ENCODE measurements at places on chromosomes 13 and 19.
A peak's percentile ranks its signal among the peaks of the same experiment; 100 is the strongest.

GRCh38 chr13:52835071-52835839, 13.2 kb downstream of the PCDH8 start:
- no peak for DNase-seq

GRCh38 chr19:55379174-55379573, 2.5 kb downstream of the TMEM190 start:
- no peak for DNase-seq

DNA sequence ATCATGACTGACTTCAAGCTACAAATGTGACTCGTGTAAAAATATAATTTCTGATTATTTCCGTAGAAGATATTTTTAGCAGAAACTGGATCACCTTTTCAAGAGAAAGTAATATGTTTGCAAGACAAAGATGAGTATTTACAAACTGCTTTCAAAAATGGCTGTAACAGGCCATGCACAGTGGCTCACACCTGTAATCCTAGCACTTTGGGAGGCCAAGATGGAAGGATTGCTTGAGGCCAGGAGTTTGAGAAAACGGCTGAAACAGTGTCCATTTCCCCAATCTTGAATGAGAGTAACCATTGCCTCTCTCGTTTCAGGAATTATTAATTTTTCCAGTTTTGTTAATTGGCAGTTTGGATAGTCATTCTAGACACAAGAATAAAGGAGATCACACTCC, 3.5 kb upstream of the ZNF175 start:
- no peak for DNase-seq

GRCh38 chr19:50458396-50459066, 17.8 kb upstream of the EMC10 start:
- no peak for DNase-seq

- peak; percentile 44 for DNase-seq
Observed at GRCh38 chr19:41887711-41888382, 4.9 kb downstream of the ARHGEF1 start.

- DNase-seq = no peak
Observed at GRCh38 chr13:101025519-101025918, 350.9 kb upstream of the TMTC4 start.

GRCh38 chr13:79307866-79308298, 98.2 kb downstream of the RBM26 start:
- peak; percentile 30 for DNase-seq

GRCh38 chr19:53161123-53161522, 2.3 kb upstream of the ZNF347 start:
- DNase-seq = no peak

- DNase-seq = no peak
Observed at GRCh38 chr19:31344403-31344802, 4.8 kb downstream of the TSHZ3 start.

GRCh38 chr13:65825039-65825438, 1405.1 kb downstream of the PCDH9 start:
- no peak for DNase-seq

- DNase-seq = no peak
Observed at GRCh38 chr13:54226876-54227275, 1198.3 kb downstream of the OLFM4 start.

- no peak for DNase-seq
Observed at GRCh38 chr13:44498969-44499368, 77.2 kb downstream of the TSC22D1 start.

DNA sequence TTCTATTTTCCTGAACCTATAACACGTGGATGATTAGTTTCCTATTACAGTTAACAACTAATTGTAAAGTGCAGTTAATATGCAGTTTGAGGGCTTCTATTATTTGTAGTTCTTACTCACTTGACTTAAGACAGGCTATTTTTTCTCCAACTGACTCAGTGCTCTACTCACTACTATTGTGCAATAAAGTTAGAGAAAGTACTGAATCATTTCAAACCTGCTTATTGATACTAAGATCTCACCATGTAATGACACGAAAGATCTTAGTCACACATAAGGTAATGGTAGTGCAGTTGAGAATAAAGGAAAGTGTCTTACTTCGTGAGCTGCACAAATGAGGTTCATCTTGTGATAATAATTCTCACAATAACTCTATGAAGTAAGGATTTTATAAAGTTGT, 22.8 kb upstream of the ITM2B start:
- DNase-seq = no peak

- DNase-seq = no peak
Observed at GRCh38 chr19:15863272-15863671, 34.6 kb downstream of the CYP4F2 start.

DNA sequence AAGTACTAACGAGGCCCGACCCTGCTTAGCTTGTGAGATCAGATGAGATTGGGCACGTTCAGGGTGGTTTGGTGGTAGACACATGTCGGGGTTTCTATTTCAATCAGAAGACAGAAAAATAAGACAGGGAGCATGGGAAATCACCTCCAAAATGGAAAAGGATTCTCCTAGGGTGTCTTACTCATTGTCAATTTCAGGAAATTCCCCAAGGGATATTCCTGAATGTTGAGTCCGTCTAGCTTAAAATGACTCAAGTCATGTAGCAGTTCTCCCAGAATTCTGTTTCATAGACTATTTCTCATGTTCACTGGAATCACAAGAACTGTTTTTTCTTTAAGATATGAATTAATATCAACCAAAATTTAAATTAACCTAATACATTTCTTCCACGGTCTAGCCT, 380.1 kb downstream of the EFNB2 start:
- DNase-seq = no peak

DNA sequence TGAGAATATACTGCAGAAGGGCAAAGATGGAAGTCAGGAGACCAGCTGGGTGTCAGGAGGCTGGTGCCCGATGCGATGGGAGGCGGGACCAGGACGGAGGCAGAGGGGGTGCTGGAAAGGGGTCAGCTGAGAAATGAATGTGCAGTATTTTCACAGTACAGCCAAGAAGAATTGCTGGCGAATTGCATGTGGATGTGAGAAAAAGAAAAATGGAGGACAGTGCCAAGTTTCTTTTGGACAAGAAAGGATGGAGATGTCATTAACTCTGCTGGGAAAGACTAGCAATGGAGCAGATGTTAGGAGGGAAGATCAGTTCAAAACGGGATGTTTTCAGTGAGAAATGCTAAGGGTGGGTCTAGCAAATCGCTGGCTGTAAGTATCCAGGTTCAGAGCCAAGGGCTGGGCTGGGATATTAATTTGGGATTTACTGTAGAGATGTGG, 7.0 kb downstream of the CRYL1 start:
- DNase-seq = no peak

DNA sequence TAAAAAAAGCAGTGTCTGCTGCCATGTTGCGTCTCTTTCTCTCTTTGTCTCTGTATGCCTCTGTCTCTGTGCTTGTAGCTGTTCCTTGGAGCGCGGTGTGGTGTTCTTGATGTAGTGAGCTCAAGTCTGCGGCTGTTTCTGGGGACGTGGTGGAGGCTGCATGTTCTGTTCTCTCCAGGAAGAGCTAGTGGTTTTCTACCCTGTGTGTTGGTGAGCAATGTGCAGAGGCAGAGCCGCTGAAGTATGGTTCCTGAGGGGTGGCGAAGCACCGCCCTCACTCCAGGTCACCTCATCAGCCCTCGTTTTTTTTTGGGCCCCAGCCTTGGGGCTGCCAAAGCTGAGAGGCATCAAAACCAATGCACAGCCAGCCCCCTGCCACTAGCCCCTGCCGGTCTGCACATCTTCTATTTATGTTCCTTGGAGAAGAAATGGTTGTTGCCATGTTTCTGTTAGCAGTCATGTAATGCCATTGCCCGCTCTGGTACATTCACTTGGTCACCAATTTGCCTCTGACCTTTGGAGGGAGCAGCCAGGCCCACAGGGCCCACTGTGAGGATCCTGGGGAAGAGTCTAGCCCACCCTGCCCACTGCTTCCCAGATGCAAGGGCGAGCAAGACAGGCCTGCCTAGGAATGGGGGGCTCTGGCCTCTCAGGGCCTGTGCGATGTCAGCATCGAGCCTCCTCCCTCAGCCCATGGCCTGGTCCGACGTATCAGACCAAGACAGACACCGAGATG, 7.2 kb downstream of the HNRNPL start:
- DNase-seq = no peak

GRCh38 chr19:6663236-6664201, 6.4 kb downstream of the TNFSF14 start:
- DNase-seq = no peak

DNA sequence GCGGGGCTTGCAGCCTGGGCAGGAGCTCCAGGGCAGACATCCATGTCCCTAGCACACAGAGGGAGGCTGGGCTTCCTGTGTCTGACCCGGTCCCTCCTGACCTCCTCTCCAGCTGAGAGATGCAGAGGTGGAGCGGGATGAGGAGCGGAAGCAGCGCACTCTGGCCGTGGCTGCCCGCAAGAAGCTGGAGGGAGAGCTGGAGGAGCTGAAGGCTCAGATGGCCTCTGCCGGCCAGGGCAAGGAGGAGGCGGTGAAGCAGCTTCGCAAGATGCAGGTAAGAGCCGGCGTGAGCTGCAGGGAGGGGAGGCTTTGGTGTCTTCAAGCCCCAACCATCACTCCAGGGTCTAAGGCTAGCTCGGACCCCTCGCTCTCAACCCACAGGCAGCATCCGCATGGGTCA, 38.4 kb downstream of the KCNC3 start:
- no peak for DNase-seq

DNA sequence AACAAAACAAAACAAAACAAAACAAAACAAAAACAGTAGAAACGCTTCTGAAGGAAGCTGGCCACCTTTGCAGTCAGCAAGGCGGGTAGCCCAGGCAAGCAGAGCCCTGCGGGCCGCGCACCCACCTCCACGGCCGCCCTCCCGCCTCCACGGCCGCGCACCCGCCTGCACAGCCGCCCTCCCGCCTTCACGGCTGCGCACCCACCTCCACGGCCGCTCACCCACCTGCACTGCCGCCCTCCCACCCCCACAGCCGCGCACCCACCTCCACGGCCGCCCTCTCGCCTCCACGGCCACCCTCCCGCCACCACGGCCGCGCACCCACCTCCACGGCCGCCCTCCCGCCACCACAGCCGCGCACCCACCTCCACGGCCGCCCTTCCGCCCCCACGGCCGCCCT, 9.0 kb upstream of the TIMM13 start:
- DNase-seq = no peak

DNA sequence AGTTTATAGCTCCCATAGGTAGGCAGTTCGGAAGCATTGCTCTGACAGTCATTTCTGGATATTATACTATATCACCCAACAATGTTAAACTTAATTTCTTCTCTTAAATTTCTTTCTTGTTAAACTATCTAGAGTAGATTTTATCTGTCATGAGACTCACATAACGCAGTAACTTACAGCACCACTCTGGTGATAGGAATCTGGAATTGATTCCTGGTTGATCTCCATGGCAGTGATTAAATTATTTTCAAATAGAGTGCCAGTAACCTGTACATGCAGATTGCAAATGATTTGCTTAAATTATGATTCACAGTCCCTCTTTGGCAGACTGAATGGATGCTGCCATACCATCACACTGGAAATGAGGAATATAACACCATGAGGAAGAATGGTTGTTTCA, 722.1 kb downstream of the DACH1 start:
- no peak for DNase-seq

GRCh38 chr13:105878119-105878700, 657.3 kb downstream of the EFNB2 start:
- no peak for DNase-seq

- DNase-seq = no peak
Observed at GRCh38 chr13:71339736-71340135, 527.3 kb downstream of the DACH1 start.

- DNase-seq = no peak
Observed at GRCh38 chr19:5360003-5360780, 19.6 kb upstream of the PTPRS start.

DNA sequence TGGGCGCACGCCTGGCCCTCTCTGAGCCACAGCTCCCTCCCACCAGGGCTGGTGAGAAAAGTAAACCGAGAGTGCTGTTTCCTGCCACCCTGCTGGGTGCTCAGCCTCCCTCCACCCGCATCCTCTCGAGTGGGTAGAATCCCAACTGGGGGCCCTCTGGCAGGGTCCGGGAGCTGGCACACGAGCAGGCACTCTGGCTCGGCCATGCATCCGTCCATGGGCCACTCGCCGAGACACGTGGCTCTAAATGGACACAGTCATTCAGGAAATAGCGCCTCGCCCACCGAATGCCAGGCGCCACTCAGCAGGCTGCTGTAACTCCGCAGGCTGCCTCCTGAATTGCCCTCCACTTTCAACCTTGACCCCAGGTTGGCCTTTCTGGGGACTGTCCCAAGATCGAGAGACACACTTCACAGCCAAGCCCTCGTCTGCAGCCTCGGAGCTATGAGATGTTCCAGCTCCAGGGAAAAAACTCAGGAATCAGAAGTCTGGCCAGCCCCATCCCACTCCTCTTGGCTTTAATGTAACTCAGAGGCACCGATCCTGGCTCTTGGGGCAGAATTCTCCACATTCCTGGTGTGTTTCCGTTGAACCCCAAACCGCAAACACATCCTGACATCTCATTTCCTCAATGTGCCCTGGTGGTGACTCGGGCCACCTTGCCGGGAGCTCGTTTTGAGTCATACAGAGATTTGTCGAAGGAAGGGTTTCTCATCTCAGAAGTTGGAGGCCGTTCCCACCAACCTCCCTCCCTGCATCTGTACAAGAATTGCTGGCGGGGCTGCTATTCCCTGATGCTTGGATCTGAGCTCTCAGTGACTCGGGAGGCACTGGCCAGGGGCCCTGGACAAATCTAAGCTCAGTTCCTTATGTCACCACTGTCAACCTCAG, 14.1 kb downstream of the KLF2 start:
- peak; percentile 55 for DNase-seq

GRCh38 chr13:57629821-57630235, 1.7 kb upstream of the PCDH17 start:
- DNase-seq = peak; percentile 91

GRCh38 chr19:13998426-13998825, 7.7 kb downstream of the RFX1 start:
- no peak for DNase-seq

DNA sequence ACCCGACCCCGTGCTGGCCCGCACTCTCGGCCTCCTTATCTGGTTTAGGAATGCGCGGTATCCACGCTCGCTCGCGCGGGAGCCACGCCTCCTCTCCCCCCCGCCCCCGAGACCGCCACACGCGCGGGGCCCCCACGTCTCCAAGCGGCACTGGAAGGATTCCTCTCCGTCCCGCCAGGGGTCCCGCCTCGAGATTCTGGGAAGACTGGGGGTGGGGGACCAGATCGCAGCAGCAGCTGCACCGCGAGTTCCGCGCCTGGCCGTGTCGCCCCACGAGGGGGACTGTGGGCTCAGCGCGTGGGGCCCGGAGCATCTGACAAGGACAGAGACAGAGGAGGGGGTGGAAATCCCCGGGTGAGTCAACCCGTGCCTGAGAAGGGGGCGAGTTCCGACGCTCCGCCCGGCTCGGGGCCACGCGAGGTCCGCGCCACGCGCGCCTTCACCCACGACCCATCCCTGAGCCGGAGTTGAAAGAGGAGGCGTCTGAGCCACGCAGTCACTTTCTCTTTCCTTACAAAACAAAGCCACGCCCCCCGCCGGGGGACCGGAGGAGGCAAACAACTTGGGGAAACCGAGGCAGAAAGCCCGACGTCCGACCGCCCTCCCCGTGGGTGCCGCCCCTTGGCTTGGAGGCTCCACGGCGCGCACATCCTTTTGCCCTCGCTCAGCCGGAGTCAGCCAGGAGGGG, 814 bp downstream of the S1PR2 start:
- DNase-seq = peak; percentile 75

GRCh38 chr13:79533781-79534400, 52.9 kb downstream of the NDFIP2 start:
- no peak for DNase-seq

Measured in left ventricle myocardium superior (tissue), 1 donor.